ENCODE measurements at places on chromosomes 6 and 20.

- DNase-seq: no peak
Measured at GRCh38 chr20:54047048-54047447, 23.3 kb downstream of the BCAS1 start.

GRCh38 chr20:63366390-63367365, 5.5 kb upstream of the CHRNA4 start:
- no peak for DNase-seq

GRCh38 chr6:132768051-132768517, 10.4 kb upstream of the VNN2 start:
- DNase-seq: no peak

DNA sequence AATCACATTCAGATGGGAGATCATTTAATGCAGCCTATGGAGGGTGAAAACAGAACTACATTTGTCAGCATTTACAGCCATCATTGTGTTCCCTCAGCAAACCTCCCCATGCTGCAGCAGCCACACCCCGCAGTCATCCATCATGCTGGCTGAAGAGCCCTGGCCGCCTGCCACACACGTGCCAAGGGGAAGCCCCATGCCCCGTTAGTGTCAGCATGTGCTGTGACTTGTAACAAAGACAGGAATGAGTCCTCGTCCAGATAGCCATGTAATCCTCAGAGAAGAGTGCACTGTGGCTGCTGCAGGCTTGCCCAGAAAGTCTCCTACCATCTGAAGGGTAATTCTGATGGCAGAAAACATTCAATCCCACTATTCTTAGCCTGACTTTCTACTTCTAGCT, 1097.8 kb downstream of the KIF16B start:
- DNase-seq: no peak

DNA sequence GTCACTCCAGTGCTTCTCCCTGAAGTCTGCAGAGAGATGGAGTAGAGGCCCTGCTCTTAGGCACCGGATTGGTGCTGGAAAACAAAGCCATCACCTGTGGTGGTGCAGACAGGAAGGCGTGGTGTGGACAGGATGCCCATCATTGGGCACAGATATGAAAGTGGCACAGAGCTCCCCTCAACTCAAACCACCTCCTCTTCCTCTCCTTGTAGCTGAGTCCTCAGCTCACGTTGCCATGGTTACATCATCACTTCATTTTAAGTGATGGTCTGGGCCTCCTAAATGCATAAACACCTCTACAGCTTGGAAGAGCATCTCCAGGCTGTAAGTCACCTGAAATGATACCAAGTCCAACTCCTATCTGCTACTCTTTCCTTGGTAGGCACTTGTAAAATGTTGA, 8.0 kb upstream of the RTF2 start:
- peak; percentile 20 for DNase-seq

DNA sequence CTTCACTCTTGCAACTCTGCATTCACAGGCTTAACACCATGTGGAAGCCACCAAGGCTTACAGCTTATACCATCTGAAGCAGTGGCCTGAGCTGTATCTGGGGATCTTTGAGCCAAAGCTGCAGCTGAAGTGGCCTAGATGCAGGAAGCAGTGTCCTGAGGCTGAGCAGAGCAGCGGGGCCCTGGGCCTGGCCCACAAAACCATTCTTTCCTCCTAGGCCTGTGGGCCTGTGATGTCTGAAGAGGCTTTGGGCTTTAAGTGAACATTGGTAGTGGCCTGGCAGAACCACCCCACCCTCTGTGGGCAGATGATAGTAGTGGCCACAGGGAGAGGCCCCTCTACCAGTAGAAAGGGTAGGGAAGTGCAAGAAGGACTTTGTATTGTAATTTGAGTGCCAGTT, 6.9 kb upstream of the PREP start:
- no peak for DNase-seq

GRCh38 chr6:152096863-152097496, 289.5 kb downstream of the ESR1 start:
- DNase-seq: no peak

DNA sequence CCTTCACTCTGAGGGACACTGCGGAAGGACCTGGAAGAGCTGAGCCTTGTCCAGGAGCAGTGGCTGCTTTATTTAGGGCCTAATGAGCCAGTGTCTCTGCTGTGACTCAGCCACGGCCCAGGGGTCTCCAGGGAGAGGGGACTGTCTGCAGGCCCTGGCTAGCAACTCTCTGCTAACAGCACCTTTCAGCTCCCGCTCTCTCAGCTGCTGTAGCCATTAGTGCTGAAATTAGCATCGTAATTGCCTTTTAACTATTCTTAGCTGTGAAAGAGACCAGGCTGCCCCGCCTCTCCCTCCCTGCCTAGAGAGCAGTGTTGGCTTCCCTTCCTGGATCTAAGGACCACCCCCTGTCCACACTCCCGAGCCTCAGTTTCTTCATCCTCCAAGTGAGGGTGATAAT, 53.1 kb upstream of the SLC32A1 start:
- no peak for DNase-seq

GRCh38 chr6:1591926-1592325, 17.8 kb upstream of the FOXC1 start:
- DNase-seq: no peak

DNA sequence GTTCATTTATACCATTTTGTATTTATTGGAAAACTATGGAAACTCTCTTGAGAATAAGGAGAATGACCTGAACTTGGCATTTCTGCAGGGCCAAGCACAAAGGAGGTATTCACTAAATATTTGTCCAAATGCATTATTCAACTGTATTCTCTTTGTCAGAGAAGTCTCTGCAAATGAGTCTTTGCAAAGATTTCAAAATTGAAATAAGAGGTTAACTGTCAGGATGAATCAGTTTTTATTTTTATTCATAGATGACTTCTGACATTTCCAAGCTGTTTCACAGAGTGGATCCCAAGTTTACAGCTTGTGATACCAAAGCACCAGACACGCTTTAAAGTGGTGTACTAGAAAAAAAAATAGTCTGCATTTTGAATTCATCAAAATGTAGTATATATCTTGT, 131.6 kb downstream of the UTRN start:
- no peak for DNase-seq

DNA sequence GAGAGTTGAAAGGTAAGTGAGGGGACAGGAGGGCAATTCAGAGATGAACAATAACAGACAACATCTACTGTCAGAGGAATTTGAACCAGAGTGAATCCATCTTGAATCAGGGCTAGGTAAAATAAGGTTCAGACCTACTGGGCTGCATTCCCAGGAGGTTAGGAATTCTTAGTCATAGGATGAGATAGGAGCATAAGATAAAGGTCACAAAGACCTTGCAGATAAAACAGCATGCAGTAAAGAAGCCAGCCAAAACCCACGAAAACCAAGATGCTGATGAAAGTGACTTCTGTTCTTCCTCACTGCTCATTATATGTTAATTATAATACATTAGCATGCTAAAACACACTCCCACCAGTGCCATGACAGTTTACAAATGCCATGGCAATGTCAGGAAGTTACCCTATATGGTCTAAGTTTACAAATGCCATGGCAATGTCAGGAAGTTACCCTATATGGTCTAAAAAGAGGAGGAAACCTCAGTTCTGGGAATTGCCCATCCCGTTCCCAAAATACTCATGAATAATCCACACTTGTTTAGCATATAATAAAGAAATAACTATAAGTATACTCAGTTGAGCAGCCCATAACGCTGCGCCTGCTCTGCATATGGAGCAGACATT, 248.5 kb downstream of the HAO1 start:
- DNase-seq: no peak

GRCh38 chr6:39221779-39222641, 7.3 kb downstream of the KCNK5 start:
- no peak for DNase-seq

- DNase-seq: no peak
Measured at GRCh38 chr20:39849664-39850063, 839.4 kb downstream of the MAFB start.

- no peak for DNase-seq
Measured at GRCh38 chr6:135797361-135797760, 54.1 kb upstream of the PDE7B start.

DNA sequence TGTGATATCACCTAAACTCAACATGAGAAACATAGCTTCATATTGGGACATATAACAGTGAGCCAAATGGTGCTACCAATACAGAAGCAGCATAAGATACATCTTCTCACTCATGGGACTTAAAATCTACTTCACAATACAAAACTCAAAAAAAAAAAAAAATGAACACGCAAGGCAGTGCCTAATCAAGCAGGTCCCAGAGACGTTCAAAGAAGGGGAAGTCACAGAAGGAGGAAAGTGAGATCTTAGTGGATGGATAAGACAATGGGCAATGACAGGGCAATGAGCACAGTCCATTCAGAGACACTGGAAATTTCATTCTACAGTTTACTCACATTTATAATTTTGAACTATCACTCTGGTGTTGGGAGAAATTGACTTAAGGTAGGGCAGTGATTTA, 88.3 kb downstream of the FAM50B start:
- DNase-seq: no peak

GRCh38 chr6:25127076-25127837, 151.9 kb upstream of the CARMIL1 start:
- DNase-seq: no peak

DNA sequence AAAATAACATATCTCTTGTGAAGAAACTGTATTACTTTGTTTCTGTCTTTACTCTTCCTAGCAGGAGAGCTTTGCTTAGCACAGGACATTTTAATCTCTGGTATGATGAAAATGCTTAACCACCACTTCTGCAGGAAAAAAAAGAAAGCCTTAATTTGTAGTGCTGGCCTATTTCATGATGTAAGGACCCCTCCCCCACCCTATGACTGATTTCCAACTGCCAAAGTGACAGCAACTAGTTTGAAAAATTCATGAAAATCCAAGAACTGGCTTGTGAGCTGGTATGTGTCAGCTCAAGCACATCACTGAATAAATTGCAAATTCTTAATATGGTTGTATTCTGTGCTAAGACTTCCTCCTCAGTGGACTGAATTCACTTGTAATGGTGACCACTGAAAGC, 125.3 kb downstream of the REV3L start:
- DNase-seq: no peak

DNA sequence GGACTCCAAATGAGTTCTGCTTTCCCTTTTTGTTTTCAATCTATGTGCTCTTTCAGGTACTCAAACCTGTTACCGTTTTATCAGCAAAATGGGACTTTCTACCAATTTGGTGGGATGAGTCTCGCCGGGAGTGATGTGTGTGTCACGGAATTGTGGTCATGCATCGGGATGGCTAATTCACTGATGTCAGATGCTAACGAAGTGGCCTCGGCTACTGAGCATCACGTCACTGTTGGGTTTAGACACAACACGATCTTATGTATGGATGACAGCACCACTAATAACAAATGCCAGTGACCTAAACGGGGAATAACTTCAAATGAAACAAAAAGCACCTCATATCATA, 1.6 kb upstream of the PCK1 start:
- no peak for DNase-seq

DNA sequence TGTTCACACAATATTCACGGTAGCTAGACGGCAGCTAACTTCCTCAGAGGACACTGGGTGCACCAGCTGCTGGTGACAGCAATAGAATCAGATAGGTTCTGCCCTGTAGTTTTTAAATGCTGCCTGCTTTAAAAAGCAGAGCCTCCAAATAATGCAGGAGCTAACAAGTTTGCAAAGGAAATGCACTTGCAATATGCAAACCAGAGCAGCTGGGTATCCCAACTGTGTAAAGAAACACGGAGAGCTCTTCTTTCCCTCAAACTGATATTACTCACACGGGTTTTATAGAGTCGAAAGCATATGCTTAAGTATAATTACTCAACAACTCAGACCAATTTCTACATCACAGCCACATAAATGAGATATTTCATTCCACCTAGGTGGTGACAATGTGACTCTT, 432.7 kb downstream of the TFAP2A start:
- DNase-seq: no peak

GRCh38 chr20:46203510-46203837, 85.4 kb downstream of the CD40 start:
- no peak for DNase-seq

DNA sequence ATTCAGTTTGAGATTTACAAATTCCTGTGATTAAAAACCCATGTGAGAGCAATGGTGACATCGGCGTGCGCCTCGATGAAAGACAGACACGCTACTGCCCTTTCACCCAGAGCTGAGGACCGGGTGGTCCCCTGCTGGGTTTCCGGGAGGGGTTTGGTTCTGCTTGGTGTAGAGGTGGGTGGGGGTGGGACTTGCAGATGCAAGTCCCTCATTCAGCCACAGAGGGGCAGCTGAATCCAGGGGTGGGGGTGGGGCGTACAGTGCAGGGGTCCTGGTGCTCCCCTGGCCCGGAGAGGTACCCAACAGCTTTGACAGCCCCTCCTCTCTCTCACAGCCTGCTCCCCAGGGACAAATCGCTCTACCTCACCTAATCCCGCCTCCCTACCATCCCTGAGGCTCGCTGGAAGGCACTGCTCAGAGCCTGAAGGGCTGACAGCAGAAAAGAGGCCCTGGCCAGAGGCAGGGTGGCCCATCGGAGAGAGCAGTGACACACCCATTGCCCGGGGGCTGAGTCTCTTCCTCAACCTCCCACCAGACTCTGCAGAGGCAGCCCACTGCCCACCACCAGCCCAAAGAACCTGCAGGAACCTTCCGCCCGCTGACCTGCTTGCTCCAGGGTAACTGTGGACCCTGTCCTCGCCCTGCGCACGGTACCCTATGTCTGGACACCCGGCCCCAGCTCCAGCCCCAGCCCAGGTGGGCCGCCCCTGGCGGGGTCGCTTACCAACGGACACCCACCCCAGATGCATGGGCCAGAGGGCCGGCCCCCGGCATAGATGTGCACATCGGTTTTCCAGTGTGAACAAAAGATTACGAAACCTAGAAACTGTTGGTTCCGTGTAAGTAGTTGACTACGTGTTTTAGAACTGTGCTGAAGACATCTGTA, 118.4 kb downstream of the JPH2 start:
- DNase-seq: no peak

DNA sequence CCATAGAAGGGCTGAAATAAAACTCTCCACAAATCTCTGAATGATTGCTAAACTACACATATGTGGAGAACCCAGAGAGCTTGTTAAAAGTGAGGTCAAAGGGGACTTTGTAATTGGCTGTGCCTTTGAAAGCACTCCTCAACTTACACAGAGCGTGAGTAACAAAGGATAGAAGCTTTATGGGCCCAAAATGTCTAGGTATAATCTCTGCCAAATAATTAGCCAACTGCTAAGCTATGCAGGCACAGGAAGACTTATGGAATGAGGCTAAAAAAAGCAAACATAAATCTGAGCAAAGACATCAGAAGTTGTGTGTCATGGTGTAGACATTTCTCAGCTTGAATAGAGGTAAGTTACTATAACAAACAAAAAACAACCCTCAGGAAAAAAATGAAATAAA, 23.3 kb upstream of the UST start:
- DNase-seq: no peak

DNA sequence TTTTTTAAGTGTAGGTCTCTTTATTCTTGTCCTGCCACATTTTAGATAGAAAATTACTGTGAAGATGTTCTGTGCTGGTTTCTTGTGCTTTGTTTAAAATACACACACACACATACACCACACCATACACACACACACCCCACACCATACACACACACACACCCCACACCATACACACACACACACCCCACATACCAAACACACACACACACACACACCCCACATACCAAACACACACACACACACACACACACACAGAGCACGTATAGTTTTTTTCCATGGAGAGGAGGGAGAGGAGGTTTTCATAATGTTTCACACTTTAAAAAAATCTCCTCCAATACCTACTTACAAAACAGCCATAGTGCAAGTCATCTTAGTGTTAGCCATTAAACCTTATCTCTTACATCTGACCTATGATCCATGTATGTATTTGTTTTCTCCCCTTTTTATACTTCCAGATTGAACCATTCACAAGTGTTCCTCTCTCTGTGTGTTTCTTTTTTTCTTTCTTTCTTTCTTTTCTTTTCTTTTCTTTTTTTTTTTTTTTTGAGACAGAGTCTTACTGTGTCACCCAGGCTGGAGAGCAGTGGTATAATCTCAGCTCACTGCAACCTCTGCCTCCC, 19.7 kb upstream of the CITED2 start:
- no peak for DNase-seq

Measured in stimulated activated CD8-positive, alpha-beta memory T cell treated with anti-CD3 and anti-CD28 coated beads, Interleukin-12 subunit alpha, Interleukin-12 subunit beta, amount 100 ng/mL, for 1 hour (primary cell).